ENCODE measurements at places on chromosomes 3 and 15.

DNA sequence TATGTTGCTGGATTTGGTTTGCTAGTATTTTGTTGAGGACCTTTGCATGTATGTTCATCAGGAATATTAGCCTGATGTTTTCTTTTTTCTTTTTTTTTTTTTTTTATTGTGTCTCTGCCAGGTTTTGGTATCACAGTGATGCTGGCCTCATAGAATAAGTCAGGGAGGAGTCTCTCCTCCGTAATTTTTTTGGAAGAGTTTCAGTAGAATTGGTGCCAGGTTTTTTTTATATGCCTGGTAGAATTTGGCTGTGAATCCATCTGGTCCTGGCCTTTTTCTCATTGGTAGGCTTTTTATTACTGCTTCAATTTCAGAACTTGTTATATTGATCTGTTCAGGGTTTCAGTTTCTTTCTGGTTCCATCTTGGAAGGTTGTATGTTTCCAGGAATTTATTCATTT lies 165.8 kb downstream of the VPS8 start:
- DNase-seq: no peak

- no peak for DNase-seq
Measured at GRCh38 chr3:142863930-142864920, 24.7 kb downstream of the PCOLCE2 start.

DNA sequence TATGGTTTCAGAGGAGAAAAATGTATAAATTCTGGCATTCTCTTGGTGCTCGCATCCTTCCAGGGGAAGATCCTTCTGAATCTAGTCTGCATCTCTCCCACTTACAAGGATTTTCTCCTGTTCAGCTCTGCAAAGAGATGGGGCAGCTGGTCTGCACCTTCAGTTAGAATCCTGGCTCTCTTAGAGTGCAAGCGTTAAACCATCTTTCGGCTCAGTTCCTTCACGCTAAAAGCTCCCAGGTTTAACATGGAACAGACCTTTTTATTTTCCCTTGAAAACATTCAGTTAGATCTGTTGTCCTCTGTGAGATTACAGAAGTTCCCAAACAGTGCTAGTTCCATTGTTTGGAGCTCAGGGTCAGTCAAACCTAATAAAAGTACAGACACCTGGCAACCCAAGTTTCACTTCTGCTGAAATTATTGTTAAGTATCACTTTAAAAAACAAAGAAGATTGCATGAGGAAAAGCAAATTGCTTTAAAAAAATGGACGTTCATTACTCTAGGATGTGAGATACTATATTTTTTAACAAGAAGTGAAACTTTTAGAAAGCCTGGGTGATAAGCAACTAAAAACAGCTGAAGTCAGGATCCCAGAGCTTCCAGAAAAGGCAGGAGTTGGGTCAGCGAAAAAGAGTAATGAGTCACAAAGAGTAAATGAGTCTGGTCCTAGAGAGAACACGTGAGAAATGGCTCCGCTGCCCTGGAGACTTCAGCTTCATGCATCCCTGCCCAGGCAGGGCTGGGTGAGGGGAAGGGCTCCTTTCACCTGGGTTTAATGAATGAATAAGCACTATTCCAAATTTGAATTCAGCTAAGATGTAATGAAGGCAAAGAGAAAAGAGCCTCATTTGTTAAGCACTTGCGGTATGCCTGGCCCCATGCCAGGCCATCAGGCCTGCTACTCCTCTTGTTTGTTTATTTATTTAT lies 63.3 kb downstream of the ABTB1 start:
- DNase-seq: no peak

DNA sequence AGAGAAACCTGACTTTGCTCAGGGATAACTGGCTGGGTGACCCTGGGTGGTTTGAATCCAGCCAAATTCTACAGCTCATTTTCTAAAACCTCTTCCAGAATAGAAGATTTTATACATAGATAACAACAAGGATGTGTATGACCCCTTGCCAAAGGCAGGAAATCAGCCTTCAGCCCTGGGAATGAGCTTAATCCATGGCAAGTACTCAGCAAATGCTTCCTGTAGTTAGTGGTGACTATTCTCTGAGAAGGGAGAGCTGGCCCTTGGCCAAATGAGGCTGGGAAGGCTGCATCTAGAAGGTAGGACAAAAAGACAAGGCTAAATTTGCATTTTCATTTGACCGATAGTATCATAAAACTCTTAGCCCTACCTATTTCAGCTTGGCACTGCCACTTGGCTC lies 4.6 kb upstream of the HACD3 start:
- no peak for DNase-seq

GRCh38 chr3:64916937-64917336 lies 229.1 kb upstream of the ADAMTS9 start:
- DNase-seq: no peak

- DNase-seq: no peak
Measured at GRCh38 chr3:127610105-127610504, 11.9 kb downstream of the MCM2 start.

DNA sequence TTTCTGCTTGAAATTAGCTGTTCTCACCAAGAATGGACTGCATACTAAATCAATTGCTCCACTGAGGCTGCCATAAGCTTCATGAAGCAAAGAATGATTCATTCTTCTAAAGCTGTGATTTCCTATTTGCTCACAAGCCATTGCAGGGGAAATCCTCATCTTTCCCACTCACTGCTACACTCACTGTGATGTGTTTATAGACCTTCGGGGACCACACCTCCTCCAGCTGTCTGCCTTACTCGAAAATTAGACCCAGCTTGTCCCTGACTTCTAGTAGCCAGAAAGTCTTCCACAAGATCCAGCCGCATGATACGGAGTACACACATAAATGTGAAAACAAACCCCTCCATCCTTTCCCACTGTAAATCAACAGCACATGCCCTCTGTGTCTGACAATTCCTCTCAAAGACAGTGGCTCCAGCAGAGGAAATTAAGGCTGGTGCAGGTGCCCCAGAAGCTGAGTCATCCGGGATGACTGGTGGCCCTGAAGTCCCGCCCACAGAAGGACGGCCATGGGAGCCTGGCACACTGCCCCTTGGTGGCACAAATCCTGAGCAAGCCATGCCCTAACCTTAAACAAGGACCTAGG lies 172.0 kb downstream of the STT3B start:
- DNase-seq: no peak

GRCh38 chr15:34031987-34032760 lies 6.8 kb downstream of the AVEN start:
- DNase-seq: no peak

- DNase-seq: no peak
Measured at GRCh38 chr15:66919421-66919820, 146.0 kb upstream of the SMAD3 start.

- DNase-seq: no peak
Measured at GRCh38 chr3:29088579-29088978, 192.3 kb upstream of the RBMS3 start.

GRCh38 chr3:76096036-76096435 lies 310.7 kb upstream of the ZNF717 start:
- DNase-seq: no peak

- DNase-seq: no peak
Measured at GRCh38 chr3:153414982-153415381, 253.0 kb downstream of the RAP2B start.

DNA sequence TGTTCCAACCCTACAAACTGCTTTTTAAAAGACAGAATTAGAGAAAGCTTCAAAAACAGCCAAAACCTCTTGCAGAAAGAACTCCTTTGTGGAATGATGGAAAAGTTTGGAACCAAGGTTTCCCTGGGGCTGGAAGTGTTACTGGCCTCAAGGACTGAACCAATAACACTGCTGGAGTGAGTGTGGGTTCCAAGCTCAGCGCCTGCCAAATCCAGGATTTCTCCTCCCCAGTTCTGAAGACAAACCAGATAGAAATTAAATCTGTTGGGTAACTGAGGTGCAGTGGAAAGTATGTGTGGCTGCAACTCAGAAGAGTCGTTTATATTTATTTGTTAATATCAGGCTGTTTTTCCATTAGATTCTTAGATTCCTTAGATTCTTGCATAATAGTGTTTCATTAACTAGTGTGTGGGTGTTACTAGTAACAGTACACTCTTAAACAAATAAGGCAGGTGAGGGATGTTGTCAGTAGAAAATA lies 66.5 kb upstream of the FNDC3B start:
- no peak for DNase-seq

- no peak for DNase-seq
Measured at GRCh38 chr3:153619268-153619667, 457.2 kb downstream of the RAP2B start.

GRCh38 chr3:9292516-9292915 lies 43.1 kb upstream of the SRGAP3 start:
- no peak for DNase-seq

DNA sequence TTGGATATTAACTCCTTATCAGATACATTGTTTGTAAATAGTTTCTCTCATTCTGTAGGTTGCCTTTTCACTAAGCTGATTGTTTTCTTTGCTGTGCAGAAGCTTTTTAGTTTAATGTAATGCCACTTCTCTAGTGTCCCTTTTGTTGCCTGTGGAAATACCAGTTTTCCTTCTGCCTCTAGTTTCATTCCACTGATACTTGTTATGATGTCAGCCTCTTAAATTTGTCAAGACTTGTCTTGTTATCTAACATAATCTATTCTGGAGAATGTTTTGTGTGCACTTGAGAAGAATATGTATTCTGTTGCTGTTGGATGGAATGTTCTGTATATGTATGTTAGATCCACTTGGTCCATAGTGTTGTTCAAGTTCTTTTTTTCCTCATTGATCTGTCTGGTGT lies 18.0 kb upstream of the CEP152 start:
- no peak for DNase-seq

DNA sequence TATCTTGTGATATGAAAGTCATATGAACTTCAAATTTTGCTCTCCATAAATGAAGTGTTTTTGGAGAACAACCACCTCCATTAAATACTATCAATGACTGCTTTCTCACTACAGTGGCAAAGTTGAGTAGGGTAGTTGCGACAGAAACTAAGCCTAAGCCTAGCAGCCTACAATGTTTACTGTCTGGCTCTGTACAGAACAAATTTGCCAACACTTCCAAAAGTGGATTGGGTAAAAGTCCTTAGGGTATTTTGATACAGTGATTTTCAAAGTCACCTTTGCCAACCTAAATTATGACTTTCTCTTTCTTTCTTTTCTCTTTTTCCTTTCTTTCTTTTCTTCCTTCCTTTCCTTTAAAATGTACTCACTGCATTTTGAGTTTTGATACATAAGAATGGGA lies 142.6 kb downstream of the PLCL2 start:
- no peak for DNase-seq

DNA sequence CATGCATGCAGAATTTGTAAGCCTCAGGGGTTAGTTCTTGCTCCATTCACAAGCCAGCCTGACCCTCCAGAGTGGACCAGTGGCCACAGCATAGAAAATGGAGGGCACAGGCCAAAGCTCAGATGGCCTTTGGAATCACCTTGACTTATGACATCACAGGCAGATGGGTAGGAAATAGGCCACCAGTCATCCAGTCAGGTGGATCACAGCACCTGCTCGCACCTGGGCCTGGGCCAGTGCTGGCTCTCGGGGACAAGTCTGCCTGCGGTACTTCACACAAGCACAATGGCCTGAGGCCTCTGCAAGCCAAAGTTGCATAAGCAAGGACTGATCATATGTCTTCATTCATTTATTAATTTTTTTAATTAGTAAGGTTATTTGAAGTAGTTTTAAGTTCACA lies 39.3 kb downstream of the PPCDC start:
- DNase-seq: no peak

- DNase-seq: no peak
Measured at GRCh38 chr15:90248789-90249202, 560 bp upstream of the TTLL13 start.

- no peak for DNase-seq
Measured at GRCh38 chr3:54951405-54951804, 23.5 kb upstream of the LRTM1 start.
